GF-D8 (cell line): ENCODE measurements at places on chromosomes 5 and 9.

DNA sequence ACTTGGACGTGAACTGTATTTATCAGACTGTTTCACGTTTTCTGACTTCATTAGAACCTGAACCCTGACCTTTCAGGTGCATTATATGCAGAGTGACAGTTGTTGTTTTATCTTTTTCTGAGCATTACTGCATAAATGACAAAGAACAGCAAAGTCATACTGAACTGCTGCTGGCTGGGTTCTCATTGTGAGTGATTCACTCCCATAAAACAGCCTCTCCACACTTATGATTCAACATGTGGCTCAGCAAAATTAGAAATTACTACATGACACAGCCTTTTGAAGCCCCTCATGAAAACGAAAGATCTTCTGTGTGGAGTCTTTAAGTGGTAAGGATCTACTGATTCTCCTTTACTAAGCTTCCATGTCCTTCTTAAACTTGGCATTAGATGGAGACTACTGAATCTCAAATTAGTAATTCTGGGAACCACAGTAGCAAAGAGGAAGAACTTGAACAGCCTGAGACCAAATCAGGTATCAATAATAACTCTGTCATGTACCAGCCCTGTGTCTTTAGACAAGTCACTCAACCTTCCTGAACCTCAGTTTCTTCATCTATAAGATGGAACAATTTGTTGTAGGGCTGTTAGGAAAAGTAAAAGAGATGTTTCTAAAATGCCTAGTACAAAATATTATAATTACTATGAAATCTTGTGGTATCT lies 172.3 kb upstream of the GNA14 start:
- no peak for DNase-seq

DNA sequence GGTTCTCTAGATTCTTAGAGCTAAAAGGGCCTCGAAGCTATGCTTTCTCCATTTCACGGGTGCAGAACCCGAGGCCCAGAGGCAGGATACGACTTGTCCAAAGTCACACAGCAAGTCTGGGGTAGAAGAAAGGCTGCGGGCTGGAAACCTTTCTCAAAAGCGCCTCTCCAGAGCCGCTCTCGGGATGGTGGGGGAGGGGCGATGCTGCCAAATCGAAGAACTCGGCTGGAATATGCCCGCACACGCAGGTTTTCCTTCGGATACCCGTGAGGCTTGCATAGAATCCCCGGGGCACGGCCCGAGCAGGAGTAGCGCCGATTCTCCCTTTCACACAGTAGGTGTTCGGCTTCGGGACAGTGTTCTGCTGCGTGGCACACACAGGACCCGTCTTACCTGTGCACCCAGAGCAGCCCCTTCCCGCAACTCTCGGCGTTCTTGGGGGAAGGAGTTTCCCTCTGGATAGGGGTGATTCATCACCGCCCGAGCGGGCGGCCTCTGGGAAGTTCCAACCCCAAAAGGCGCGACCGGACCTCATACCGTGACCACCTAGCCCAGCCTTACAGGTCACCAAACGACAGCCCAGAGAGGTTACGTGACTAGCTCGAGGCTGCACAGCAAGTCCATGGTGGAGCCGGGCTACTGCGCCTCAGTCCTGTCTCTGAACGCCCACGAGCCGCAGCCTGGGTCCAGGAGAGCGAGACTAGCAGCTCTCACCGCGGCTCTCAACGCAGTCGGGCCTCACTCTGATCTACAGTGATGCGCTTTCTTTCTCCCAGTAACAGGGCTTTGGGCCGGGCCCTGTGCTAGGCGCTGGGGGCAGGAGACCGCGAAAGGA lies 4.1 kb downstream of the PAX5 start:
- no peak for DNase-seq

DNA sequence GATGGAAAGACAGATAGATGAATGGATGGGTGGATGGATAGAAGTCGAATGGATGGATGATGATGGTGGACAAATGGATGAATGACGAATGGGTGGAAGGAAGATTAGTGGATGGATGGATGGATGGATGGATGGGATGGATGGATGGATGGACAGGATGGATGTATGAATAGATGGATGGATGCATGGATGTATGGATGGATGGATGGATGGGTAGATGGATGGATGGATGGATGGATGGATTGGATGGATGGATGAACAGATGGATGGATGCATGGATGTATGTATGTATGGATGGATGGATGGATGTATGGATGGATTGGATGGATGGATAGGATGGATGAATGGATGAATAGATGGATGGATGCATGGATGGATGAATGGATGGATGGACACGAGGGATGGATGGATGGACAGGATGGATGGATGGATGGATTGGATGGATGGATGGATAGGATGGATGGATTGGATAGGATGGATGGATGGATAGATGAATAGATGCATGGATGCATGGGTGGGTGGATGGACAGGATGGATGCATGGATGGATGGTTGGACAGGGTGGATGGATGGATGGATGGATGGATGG lies 52.4 kb downstream of the DUSP1 start:
- no peak for DNase-seq

- DNase-seq: no peak
These were observed 1.4 kb downstream of the OBP2B start for GRCh38 chr9:133207540-133208170.

DNA sequence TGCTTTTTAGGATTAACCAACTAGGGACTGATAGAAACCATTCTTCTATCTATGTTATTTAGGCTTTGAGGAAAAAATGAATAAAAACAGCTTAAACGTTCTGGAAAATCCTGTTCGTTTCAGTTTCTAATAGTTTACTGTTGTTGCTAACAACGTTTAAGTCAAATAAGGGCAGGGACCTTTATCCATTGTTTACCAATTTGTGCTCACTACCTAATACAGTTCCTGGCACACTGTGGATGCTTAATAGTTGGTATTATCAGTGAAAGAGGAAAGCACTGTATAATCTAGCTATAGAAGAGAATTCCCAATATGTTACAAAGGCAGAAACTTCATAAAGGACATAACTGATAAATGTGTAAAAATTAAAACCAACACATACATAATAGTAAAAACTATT lies 52.5 kb downstream of the ZFR start:
- no peak for DNase-seq

DNA sequence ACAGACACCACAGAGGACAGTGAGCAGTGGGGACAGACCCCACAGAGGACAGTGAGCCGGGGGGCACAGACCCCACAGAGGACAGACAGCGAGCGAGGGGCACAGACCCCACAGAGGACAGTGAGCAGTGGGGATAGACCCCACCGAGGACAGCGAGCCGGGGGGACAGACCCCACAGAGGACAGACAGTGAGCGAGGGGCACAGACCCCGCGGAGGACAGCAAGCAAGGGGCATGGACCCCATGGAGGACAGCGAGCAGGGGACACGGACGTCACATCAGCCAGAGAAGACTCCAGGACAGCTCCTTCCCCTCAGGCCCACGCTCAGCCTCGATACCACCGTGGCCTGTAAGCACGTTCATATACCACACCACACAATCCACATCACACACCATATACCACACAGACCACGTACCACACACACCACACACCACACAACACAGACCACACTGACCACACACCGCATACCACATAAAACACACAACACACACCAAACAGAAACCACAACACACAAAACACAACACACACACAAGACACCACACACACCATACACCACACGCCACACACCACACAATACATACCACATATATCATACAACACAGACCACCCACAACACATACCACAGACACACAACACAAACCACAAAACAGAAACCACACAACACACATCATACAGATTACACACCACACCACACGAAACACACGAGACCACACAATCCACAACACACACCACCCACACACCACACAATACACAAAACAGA lies 5.2 kb upstream of the ZDHHC11 start:
- no peak for DNase-seq

GRCh38 chr9:132241840-132242620 lies 80.2 kb downstream of the NTNG2 start:
- DNase-seq: no peak

- no peak for DNase-seq
These were observed 24.6 kb downstream of the B4GALT1 start for GRCh38 chr9:33142535-33142934.

DNA sequence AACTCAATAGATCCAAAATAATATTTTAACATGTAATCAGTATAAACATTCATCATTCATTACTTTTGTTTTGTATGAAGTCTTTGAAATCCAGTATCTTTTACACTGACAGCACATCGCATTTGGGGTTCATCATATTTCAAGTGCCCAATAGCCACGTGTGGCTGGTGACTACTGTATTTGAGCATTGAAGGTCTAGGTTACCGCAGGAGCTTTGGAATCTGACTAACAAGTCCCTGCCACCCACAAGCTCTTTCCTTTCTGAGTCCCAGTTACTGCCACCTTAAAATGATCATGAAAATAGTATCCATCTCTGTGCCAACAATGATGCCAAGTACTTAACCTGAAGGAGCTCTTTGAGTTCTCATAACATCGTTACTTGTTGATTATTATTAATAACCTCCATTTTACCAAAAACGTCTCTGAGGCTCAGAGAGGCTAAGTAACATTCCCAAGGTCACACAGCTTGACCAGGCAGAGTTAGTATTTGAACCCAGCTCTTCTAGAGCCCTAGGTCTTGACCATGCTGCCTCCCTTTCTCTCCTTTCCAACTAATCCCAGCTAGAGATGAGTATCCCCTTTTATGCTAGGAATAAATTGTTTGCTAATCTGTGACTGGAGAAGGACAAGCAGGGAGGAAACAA lies 24.2 kb downstream of the ARHGEF37 start:
- DNase-seq: no peak

DNA sequence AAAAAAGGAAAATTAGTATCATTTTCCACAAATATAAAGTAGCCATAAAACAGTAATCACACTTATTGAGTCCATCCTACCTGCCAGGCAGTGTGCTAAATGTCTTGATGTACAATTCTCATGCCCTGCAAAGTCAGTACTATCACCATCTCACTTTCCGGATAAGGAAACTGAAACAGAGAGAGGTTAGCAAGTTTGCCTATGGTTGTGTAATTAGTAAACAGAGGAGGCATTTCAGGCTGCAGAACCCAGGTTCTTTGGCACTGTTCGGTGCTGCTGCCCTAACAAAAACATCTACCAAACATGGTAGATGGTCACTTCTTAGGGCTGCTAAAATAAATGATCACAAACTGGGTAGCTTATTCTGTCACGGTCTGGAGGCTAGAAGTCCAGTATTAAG lies 22.6 kb downstream of the PLAC8L1 start:
- no peak for DNase-seq

DNA sequence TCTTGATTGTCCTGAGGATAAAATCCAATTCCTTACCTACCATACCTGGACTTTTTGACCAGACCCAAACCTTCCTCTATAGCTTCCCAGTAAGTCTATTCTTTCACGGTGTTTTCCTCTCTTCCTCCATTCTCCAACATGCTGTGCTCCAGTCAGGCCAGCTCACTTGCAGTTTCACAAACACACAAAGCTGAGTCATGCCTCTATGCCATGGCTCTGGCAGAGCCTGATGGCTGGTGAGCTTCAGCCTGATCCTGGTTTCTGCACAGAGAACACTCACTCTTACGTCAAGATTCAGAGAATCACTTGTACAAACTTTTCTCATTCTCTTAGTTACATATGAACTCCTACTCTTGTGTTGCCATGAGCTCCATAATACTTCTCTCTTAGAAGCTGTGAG lies 27.7 kb upstream of the PAX5 start:
- DNase-seq: peak; percentile 58

DNA sequence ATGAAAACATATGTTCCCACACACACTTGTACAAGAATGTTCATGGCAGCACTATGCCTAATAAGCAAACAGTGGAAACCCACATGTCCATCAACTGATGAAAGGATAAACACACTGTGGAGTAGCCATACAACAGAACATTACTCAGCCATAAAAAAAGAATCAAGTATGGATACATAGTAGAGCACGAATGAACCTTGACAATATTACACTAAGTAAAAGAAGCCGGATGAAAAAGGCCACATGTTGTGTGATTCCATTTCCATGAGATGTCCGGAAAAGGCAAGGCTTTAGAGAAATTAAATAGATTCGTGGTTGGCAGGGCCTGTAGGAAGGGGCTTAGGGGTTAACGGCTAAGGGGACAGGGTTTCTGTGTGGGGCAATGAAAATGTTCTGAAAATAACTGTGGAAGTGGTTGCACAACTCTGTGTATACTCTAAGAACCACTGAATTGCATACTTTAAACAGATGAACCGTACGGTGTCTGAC lies 51.4 kb downstream of the COL23A1 start:
- DNase-seq: no peak

GRCh38 chr5:93062548-93062947 lies 518.5 kb downstream of the NR2F1-AS1 start:
- DNase-seq: no peak

DNA sequence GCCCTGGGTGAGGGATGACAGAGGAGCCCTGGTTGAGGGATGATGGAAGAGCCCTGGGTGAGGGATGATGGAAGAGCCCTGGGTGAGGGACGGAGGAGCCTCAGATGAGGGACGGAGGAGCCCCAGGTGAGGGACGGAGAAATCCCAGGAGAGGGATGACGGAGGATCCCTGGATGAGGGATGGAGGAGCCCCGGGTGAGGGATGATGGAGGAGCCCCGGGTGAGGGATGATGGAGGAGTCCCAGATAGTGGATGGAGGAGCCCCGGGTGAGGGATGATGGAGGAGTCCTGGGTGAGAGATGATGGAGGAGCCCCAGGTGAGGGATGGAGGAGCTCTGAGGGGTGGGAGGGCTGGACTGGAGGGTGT lies 10.9 kb downstream of the PHF2 start:
- no peak for DNase-seq

- no peak for DNase-seq
These were observed 541.4 kb upstream of the ZNF462 start for GRCh38 chr9:106321394-106322180.

DNA sequence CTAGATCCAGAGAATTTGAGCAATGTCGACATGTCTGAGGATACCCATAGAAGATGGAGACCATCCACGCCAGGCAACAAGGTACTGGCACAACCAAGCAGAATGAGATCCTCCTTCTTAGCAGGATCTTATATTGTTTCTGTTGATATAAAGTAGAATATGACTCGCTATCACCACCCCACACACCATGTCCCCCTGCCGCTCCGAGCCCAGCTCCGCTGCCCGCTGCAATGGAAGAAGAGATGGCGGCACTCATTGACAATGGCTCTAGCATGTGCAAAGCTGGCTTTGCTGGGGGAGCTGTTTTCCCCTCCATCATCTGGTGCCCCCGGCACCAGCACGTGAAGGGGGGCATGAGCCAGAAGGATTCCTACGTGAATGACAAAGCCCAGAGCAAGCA lies 49.5 kb upstream of the FBXL7 start:
- no peak for DNase-seq

DNA sequence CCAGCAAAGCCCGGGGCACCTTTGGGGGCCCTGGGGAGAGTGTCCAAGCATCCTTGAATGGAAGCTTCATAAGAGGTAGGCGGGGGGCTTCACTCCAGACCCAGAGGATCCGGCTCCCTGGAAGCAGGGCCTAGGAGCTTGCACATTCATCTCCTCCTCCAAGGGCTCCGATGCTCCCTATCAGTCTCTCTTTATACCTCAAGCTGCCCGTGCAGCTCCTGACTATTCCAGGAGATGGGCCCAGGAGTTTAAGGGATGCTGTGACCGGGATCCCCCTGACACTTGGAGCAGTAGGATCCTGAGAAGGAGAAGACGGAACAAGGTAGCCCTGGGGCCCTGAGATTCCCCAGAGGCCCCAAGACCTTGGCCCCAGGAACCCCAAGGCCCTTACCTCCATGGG lies 25.9 kb downstream of the CSF1R start:
- DNase-seq: no peak

GRCh38 chr9:110996436-110997220 lies 41.6 kb downstream of the LPAR1 start:
- no peak for DNase-seq

- peak; percentile 27 for DNase-seq
These were observed 55.3 kb downstream of the FYB1 start for GRCh38 chr5:39164016-39164415.

GRCh38 chr5:14659821-14660607 lies 4.5 kb upstream of the OTULIN start:
- DNase-seq: no peak
